NCI-H2029 (cell line): ENCODE measurements at places on chromosomes 3 and 15.

- DNase-seq, result no peak
These were observed 129.0 kb downstream of the LRRK1 start for GRCh38 chr15:101048176-101048575.

GRCh38 chr3:192372616-192373015 lies 354.7 kb downstream of the FGF12 start:
- peak; percentile 51 for DNase-seq

DNA sequence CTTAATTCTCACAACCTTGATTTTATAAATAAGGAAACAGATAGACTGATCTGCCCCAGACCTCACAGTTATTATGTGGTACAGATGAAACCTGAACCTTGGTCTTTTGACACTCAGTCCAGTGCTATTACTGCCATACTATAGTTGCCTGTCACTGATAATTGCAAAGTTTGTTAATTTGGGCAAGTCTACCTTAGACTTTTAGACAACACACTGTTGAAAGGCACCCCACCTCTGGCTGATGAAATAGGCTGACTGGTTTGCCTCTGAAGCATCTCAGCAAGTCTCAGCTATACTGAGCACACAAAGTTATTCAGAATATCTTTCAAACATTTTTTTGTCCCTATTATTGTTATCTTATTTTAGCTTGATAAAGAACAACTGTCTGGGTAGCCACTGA lies 53.1 kb upstream of the MAP4 start:
- DNase-seq, result no peak

DNA sequence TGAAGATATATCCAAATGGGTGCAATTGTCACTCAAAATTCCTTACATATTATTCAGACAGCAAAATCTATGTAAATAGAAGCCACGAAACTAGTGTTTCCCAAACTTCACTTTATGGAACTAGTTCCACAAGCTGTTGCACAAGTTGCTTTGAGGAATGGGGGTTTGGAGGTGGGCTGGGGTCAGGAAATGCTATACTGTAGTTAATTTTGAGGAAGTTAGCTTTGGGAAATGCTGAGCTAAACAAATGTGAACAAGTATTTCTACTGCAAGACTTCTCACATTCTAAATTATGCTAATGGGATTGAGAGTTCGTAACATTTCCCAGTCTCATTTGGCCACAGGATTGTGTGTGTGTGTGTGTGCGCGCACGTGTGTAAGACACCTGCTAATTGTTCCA lies 28.7 kb upstream of the SAMMSON start:
- DNase-seq, result no peak

DNA sequence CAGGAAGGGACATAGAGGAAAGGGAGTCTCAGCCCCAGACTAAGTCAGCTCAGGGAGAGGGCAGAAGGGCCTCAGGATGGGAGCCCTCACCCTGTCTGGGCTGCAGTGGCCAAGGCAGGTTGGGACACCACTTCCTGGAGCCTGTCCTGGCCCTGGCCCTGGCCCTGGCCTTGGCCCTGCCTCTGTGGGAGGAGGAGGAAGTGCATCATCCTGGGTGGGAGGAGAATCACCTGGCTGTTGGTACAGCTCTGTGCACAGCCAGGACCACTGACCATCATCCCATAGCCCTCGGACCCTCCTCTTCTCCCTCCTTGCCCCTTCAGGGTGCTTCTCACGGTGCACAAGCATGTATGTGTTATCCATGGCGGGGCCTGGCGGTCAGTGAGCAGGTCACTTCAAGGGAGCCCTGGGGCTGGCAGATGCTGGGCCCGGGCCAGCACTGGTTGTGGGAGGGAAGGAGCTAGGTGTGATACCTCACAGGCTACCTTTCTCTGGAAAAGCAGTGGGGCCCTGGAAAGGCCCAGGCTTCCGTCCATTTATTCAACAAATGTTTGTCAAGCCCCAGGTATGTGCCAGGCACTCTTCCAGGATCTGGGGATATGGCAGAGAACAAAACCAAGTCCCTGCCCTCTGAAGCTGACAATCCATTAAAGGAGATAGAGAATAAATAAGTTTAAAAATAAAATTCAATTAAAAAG lies 8.2 kb upstream of the APEH start:
- DNase-seq, result no peak

GRCh38 chr3:172285844-172286243 lies 162.4 kb downstream of the GHSR start:
- DNase-seq, result no peak

DNA sequence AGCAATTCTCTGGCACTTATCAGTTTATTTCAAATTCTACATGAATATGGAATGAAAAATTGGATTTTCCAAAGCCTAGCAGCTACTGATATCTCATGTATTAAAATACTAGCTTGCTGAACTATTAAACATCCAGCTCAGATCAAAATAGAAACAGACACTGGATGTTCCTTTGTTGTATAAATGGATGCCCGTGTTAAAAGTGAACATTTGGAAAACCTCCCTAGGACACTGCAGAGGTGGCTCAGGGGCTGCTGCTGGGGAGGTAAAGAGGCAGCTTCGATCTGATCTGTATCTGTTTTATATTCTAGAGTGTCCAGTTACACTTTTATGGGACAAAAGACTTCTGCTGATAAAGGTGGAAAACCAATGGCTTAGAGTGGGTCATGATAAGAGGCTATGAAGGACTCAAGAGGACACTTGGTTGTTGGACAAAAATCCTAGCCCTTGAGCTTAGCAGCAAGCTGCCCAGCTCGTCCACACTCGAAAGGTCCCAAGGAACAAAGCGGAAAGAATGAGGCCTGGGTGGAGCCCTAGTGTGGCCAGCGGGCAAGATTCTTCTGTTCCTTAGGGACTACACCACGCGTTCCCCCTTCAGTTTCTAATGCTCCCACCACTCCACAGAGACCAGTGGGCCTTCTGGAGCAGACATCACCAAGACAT lies 9.9 kb downstream of the MESD start:
- DNase-seq, result no peak

- no peak for DNase-seq
These were observed 149.6 kb downstream of the MAGI1 start for GRCh38 chr3:65888980-65889706.

- DNase-seq, result no peak
These were observed 25.0 kb upstream of the CYP11A1 start for GRCh38 chr15:74392451-74392830.

- DNase-seq, result no peak
These were observed 7.5 kb downstream of the GNAI2 start for GRCh38 chr3:50243543-50243895.

DNA sequence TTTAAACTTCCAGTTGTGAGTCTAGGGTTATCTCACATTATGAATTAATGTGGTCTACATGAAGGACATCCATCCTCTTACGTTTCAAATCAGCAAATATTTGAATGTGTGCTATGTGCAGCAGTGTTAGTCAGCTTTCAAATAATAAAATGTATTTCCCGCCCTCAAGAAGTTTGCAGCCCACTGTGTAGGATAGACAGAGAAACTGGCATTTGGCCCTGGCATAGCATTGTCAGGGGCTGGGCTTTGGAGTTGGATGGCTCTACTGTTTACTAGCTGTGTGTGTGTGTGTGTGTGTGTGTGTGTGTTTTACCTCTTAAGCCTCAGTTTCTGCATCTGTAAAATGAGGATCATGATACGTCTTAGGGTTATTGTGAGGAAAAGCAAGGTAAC lies 400.5 kb upstream of the C2CD4B start:
- DNase-seq, result no peak

DNA sequence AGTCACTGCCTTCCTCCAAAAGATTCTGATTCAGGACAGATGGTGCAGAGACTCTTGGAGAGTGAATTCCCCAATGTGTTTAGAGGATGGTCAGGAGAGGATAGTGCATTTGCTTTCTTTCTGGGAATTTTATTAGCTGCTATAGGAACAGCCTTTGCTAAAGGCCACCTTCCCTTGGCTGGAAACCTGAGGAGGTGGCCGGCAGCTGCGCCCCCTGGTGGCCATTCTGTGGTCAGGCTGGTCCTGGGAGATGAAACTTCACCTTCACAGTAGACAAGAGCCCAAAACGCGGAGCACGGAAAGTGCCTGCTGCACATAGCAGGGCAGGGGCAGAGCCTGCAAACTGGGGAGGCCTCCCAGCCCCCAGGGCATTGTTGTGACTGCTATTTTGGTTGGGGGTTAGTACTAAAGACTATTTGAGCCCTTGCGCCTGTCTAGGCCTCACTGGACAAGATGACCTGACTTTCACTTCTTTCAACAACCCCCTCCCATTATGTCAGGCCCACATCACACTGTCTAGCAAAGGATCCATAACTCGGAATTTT lies 34.3 kb downstream of the SEC22C start:
- DNase-seq, result peak; percentile 55

DNA sequence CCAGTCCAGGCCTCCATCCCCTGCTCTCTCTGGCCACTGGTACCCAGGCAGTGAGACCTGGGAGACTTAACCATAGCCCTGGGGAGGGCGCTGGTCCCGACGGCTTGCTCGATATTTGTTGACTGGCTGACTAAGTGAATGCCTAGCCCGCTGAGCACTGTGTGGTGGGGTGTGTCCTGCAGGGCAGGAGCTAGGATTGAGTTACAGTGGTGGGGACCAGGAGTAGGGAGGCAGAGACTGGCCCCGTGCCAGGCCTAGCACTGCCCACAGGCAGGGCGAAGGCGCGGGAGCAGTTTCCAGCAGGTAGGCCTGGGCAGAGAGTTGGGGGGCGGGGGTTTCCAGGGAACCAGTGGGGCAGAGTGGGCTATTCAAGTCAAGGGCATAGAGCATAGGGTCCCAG lies at the start of gene VILL:
Gene VILL (plus strand): TSS at position 260 of the 400 bp plus-strand sequence. CDS start 2,887 bp downstream, outside the sequence.
- no peak for DNase-seq

DNA sequence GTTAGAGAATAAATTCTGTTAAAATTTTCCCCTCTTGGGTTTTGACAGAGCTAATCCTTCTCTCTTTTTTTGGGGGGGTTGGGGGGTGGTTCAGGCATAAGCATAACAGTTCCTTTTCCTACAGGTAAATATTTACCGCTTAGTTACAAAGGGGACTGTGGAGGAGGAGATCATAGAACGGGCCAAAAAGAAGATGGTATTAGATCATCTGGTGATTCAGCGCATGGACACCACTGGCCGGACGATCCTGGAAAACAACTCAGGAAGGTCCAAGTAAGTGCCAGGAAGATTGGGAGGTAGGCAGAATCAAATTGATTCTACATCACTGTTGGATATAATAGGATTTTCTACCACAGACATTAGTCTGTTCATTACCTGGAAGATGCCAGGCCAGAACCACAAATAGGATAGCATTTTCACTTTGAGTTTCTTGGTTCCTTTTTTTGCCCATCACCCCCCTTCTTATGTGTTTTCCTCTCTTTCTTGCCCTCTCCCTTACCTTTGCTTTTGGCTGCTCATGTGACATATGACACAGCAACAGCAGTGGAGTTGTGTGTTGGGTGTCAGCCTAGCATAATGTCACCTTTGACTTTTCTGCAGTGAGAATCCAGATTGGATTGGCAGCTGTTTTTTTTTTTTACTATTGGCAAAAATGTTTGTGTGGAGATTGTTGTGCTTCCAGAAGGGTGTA lies 79.0 kb downstream of the CHD2 start:
- no peak for DNase-seq

GRCh38 chr3:53478166-53478830 lies 16.1 kb upstream of the CACNA1D start:
- DNase-seq, result no peak

- DNase-seq, result peak; percentile 77
These were observed 192.7 kb upstream of the CTDSPL start for GRCh38 chr3:37668818-37669610.

DNA sequence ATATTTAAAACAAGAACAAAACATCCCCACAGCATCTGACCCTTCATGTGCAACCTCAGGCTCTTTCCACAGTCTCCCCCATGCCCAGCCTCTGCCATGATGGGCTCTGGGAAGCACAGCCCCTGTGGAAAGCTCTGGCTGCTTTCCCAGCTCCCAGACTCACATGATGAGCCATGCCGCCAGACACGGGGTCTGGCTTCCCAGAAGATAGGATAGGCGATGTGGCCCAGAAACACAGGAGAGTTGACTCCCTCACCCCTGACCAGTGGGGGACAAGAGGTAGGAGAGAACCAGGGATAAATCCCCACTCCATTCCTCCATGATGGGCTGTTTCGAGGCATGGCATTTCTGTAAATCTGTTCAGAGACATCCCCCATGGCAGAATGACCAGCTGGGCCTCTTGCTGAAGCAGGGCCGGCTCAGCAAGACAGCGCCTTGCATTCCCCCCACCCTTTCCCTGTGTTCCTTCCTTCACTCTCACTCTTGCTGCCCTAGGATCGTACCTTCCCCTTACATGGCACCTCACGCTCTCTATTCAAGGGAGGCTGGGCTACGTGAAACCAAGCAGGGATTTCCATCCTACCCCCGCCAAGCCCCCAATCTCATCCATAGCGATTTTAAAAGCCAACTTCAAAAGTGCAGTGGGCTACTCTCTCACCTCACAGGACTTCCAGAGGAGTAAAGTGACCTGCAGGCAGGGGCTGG lies 192.4 kb downstream of the ABHD5 start:
- DNase-seq, result no peak
